CD8-positive, alpha-beta memory T cell (primary cell): ENCODE measurements at places on chromosomes 6 and 20.

DNA sequence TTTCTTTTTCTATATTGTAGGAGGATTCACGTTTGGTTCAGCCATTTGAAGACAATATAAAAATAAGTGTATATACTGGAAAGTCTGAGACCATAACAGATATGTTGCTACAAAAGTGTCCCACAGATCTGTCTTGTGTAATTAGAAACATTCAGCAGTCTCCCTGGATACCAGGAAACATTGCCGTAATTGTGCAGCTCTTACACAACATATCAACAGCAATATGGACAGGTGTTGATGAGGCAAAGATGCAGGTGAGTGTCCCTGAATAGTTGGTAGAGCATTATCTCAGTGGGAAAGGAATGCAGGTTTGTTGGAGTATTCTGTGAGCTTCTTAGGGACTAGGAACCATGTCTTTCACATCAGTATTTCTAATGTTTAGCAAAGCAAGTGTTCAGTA lies 18.3 kb upstream of the ADGRF4 start:
- no peak for DNase-seq

DNA sequence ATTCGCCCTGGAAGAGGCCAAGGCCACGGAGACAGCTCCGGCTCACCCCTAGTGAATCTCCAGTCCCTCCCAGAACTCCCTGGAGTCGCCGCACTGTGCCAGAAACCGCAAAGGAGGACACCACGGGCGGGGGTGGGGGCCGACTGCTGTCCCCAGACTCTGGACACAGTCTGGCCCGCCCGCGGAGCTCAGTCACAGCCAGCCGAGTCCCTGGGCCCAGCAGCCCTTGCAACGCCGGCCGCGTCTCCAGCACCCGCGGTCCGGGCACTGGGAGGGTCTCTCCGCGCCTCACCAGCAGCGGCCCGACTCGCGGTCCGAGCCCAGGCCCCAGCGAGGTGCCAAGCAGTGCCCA lies 518 bp downstream of the PEX6 start:
- DNase-seq = no peak

DNA sequence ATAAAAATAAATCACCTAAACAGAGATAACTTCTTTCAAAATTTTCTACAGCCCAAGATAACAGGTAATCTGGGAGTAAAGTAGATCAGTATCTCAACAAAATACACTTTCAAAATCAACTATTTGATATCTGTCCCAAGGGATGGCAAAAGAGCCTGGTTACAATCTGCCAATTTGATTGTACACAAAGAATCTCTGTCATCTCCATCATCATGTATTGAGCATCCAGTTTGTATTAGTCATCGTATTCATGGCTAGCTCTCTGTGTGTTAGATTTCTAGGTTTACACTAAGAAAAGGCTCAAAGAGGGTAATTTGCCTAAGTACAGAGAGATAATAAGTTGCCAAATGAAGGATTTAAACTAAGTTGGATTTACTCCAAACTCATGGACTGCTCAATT lies 329.0 kb upstream of the NRSN1 start:
- DNase-seq = no peak

GRCh38 chr20:19757487-19758132 lies 448 bp upstream of the RIN2 start:
- no peak for DNase-seq

DNA sequence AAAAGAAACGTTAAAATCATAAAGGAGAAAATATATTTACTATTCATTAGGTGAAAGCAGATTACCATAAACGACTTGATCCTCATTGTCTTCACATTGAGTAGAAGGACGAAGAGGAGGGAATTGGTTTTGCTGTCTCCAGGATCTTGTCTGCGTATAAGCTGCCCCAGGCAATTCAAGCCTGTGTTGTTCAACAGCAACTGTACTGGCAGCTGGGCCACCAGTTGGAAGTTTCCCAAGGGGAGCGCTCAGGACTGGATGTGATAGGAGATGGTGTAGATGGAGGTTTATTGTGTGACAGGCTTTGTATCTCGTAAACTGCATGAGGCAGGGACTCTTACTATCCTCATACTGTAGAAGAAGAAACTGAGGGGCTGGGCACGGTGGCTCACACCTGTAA lies 3.9 kb upstream of the FANCE start:
- no peak for DNase-seq

DNA sequence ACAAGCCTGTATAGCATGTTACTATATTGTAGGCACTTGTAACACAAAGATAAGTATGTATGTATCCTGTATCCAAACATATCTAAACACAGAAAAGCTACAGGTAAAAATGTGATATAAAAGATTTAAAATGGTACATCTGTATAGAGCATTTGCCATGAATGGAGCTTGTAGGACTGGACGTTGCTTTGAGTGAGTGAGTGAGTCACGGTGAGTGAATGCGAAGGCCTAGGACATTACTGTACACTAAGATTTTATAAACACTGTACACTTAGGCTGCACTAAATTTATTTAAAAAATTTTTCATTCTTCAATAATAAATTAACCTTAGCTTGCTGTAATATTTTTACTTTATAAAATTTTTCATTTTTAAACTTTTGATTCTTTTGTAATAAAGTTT lies 136.9 kb downstream of the NKAIN2 start:
- DNase-seq = no peak

- peak; percentile 3 for DNase-seq
These were observed 56.3 kb upstream of the ANKEF1 start for GRCh38 chr20:9978397-9979004.

DNA sequence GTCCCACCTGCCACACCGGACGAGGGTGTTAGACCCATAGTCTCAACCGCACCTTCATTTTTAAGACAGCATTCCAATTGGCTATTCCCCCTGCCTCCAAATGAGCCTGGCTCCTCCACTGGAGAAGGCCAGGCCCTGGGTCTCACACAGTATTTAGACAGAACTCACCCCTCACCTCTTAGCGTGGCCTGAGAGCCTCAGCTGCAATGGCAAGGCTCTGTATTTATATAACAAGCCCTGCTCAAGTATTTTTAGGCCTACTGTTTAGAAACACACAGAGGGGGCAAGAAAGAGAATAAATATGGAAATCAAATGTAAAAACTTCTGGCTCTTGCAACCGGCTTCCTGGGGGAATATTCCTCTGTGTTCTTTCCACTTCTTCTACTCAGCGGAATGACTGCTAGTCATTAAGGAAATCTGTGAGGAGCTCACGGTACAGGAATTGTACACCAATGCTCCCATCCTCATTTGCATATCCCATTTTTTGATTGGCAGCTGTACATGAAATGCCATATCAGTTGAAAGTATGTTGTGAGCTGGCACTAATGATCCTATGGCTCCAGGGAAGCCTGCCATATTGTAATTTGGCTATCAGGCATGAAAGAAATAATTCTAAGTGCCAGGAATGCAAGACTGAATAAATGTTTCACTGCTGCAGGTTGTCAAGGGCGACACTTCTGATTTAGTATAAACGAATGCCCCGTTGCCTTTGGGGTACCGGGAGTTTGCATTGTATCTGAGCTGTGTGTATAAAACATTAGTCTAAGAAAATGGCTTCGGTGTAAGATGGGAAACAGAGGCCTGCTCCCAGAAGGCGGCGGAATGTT lies 207.5 kb downstream of the ZNF217 start:
- no peak for DNase-seq

- DNase-seq = no peak
These were observed 41.3 kb downstream of the UQCC2 start for GRCh38 chr6:33670086-33670660.

- no peak for DNase-seq
These were observed 90.3 kb downstream of the RNF144B start for GRCh38 chr6:18477301-18477941.

DNA sequence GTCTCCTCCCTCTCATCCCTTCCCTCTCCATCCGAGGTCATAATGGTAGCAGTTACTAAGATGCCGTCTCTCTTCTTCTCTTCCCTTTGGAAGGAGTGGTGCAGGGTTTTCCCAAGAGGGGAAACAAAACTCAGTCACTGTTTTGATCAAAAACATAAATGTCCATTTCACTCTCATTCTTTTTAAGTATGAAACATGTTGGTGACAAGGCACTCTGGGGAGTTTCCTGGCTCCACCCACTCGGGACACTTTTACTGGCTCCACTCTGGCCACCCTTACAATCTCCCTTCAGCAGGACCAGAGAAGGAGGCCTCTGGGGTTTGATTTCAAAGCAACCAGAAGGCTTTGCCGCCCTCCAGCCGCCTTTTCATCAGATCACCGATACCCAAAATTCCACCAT lies 57.0 kb downstream of the FGD2 start:
- no peak for DNase-seq
